Nephron progenitor cell (in vitro differentiated cells): ENCODE measurements at places on chromosomes 1 and 21.

- DNase-seq = no peak
These were observed 180.0 kb downstream of the KAZN start for GRCh38 chr1:14778541-14778897.

DNA sequence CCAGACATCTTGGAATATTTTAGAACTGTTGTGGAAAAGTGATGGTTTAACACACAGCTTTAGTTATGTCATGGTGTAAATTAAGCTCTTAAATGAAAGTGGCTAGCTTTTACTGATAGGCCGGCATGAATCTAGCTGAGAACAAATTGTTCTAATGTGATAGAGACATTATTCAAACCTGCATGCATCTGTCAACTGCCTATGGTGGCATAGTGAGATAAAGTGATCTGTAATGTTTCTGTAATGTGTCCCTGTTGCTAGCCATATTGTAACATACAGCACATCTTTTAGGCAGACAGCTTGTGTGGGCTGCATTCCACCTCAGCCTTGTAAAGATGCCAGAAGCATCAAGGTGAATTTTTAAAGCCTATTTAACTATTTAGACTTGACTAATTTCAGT, 16.0 kb downstream of the LRIG2 start:
- DNase-seq = no peak

DNA sequence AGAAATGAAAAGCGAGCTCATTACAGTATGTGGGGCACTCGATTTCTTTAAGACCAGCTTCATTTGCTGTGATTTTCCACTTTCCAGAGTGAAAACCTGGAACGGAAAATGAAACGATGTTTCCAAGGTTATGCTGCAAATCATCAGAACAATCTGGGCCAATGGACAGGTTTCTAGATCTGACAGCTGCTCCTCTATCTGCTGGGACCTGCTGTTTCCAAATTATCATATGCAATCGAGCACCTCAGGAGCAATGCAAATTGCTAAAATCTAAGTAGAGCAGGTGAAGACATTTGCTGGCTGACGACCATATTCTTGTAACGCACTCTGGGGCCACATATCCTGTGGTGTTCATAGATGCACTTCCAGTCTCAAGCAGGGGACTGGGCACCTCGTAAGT, 39.7 kb upstream of the TIAM1 start:
- no peak for DNase-seq

DNA sequence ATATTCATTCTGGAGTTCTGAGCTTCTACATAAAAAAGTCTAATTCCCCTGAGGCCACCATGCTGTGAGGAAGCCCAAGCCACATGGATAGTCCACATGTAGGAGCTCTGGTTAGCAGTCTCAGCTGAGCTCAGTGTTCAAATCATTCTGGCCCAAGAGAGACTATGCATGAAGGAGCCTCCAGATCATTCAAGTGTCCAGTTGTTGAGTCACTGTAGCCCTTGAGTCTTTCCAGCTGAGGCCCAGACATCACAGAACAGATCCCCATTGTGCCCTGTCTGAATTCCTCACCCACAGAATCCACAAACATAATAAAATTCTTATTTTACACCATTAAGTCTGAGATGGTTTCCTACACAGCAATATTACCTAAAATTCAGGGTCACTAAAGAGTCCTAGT, 107.0 kb upstream of the NGF start:
- no peak for DNase-seq

DNA sequence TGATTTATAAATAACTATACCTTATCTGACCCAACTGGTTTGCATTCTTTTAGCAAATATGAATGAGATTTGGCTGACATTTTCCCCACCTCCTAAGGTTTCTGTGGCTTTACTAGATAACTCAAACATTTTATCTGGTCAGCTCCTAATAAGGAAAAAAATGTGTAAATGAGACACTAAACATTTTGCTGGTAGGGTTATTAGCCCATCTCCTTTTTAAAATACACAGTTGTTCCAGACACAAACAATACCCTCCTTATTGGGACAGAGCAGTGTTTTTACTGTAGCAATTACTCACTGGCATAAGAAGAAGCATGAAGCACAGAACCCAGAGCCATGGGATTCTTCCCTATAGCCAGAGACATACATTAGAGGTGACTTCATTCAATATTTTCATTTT, 53.8 kb upstream of the NUF2 start:
- DNase-seq = no peak

GRCh38 chr1:152823294-152823693, 4.0 kb upstream of the LCE1A start:
- no peak for DNase-seq

- no peak for DNase-seq
These were observed 18.0 kb upstream of the BTG2 start for GRCh38 chr1:203287109-203287893.

DNA sequence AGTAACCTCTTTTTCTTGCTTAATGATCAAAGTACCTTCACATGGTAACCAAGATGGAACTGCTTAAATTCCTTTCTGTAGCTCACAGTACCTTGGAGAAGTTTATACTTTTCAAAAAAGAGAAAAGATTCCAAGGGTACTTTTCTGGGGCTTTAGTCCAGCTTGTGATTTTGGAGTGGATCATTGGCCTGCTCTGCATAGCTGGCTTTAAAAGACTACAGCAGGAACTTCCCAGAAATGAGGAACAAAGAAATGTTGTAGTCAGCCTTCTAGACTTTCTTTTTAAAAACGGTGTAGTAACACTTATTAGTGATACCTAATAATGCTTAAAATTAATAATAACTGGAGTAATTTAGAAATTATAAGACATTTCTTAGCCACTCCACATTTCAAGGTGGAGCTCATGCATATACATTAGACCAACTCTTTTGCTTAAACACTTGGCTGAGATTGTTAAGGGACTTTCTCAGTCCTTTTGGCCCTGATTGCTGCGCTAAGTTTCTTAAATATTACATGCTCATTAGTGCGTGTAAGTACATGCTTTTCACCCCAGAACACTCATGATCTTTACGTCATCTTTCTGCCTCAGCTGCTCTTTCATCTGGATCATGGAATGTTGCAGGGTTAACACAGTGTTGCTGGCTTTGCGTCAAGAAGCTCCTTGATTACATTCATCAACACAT, 57.3 kb downstream of the SDCCAG8 start:
- DNase-seq = no peak

DNA sequence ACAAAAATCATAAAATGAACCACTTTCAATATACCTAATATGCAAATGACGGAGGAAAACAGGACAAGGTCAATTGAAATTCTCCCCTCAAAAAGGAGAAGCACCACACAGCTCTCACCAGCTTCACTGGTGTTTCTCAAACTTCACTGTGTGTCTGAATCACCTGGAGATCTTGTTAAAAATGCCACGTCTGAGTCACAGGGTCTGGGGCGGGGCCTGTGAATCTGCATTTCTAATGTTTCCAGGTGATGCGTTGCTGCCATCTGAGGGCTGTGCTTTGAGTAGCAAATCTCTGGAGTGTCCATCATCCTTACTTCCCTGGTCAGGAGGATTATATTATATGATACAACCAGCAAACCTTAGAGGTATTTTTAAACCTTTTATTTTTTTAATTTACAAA, 9.0 kb downstream of the CLDN19 start:
- DNase-seq = no peak

DNA sequence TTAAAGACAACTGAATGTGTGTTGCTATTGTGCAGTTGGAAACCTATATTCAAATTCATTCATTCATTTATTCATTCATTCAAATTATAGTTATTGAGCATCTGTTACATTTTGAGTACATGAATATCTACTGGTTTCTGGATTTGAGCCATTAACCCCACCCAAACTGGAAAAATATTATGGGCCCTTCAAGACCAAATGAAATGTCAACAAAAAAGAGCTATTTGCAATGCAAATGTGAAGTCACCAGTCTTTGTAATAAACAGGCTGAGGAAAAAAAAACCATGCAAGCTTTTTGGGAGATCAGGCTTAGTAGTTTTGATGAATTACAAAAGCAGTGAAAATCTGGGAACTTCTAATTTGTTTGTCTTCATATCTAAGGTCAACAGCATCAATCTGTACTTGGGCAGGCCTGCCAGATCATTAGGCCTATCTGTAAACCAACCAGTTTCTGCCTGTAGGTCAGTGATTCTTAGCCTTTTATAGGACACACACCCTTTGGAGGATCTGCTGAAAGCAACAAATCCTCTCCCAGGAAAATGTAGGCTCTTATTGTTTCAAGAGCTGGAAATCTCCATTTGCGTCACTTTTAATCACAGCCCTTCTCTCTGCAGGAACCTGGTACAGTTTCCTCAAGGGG, 134.7 kb downstream of the FAM78B start:
- no peak for DNase-seq

GRCh38 chr21:15219894-15220293, 155.1 kb upstream of the NRIP1 start:
- no peak for DNase-seq

DNA sequence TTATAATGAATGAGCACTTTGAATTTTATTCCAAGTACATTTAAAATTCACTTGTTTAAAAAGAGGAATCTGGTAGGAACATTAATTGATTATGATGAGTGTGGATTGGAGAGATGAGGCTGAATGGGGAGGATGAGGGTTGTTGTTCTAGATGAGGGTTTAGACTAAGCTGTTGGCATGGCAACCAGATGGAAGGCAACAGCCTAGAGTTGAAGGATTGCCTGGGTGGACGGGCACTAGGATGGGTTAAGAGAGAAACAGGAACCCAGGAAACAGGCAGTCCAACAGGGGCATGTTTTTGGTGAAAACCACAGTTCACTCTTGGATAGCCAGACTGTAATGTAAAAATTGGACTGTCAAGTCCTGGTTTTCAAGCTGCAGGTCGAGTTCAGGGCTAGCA, 125.5 kb downstream of the CHRM3 start:
- DNase-seq = no peak

- no peak for DNase-seq
These were observed 139.3 kb upstream of the KIAA0040 start for GRCh38 chr1:175331891-175332290.

- no peak for DNase-seq
These were observed 65.4 kb downstream of the AK4 start for GRCh38 chr1:65213271-65214023.

DNA sequence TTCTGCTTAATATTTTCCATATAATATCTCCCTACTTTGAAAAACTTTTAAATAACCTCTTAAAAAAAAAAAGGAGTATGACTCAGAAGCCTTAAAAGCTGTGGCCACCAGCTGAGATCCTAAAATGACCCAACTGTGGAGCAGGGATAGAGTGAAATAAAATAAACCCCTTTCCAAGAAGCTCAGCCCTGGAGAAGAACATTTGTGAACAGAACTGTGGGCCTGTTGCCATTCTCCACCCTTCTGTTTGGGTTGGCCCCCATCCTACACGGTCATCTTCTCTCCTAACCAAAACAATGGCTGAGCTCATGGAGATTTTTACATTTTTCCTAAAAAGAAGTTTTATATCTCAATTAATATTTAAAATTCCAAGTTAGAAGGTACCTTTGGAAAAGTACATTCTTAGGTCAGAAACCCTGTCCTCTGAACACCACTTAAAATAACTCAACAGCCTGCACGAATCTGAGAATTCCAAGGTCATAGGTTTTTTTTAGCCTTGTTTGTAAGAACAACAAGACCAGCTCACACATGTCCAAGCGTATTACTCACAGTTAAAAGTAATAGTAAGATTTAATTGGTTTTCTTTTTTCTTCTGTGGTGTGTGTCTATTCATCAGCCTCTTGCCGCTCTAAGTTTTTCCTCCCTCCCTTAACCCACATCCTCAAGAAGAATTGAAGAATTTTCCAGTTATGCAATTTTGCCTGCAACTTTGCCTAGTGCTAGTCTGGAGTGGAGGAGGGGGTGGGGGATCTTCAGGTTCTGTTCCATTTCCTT, 107.7 kb upstream of the ERRFI1 start:
- DNase-seq = no peak

DNA sequence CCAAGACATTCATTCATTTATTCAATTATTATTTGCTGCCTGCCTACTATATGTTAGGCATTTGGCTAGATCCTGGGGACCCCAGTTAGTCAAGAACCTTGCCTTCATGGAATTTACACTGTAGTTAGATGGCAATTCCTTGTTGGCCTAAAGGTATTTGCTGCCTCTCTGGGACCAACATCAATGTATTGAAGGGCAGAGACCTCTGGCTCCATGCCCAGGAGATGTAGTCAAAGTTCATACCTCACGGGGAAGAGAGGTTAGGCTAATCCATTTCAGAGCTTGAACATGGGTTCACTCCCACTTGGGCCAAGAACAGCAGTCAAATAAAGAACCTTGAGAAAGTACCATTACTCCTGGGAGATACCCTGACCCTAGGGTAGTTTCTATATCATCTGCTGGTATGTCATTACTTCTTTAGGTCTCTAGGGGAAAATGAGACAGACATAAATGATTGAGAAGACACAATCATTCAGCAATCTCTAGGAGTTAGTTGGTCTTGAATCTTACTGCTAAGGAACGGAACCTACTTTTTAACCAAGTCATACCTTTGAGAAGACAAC, 32.0 kb downstream of the SORT1 start:
- no peak for DNase-seq

GRCh38 chr1:164742745-164743144, 183.8 kb downstream of the PBX1 start:
- no peak for DNase-seq

GRCh38 chr1:227234998-227235405, 83.3 kb downstream of the CDC42BPA start:
- no peak for DNase-seq

GRCh38 chr1:54391450-54392209, 14.6 kb downstream of the SSBP3 start:
- DNase-seq = no peak

GRCh38 chr1:118081387-118081786, 103.6 kb downstream of the SPAG17 start:
- no peak for DNase-seq

- DNase-seq = no peak
These were observed 6.3 kb upstream of the IFNGR2 start for GRCh38 chr21:33396951-33397350.

DNA sequence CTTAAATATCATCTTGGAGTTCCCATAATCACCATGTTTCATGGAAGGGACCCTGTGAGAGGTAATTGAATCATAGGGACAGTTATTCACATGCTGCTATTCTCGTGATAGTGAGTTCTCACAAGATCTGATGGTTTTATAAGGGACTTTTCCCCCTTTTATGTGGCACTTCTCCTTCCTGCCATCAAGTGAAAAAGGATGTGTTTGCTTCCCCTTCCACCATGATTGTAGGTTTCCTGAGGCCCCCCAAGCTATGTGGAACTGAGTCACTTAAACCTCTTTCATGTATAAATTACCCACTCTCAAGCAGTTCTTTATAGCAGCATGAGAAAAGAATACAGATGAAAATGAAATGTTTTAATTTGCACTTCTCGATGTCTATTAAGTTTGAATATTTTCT, 112.0 kb downstream of the ZNF648 start:
- DNase-seq = no peak

- DNase-seq = no peak
These were observed 53.6 kb upstream of the SPOCD1 start for GRCh38 chr1:31869449-31869848.

- DNase-seq = no peak
These were observed 97.1 kb upstream of the DAB1 start for GRCh38 chr1:57520743-57521515.

DNA sequence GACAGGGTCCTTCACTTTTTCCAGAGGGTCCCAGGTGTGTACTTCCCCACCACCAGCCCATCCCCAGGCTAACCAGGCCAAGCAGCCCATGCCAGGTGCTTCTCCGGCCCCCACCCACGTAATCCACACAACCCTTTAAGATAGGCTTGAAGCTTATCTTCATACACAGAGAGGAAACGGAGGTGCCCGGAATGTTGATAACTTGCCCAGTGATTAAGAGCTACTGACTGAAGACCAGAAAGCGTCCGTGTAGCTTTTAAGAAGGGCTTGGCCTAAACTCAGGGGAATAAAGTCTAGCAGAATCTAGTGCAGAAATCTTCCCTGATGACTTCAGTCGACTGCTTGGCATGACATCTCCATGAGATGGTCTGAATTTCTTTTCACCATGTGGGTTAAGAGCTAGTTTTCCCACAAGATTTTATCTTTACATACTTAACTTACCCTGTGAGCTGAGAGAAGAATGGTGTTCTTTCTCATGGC, 138.7 kb downstream of the GALNT2 start:
- DNase-seq = no peak
